ENCODE measurements at places on chromosomes 3 and 15.
A peak's percentile ranks its signal among the peaks of the same experiment; 100 is the strongest.

DNA sequence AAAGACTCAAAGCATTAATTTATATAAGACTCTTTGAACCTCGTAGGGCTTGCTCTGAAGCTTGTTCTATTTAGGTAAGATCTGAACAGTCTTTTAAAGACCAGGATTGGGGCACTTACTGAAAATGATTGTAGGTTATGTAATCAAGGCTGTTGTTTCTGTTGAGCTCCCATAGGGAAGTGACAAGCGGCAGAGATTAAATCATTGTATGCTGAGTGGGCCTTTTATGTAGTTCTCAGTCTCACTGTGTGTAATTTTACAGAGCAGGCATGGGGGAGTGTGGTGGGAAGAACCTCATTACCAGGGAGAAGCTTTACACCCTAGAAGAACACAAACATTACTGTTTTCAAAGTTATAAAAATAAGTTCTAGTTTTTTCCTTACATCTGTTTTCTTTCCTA, 160.0 kb upstream of the SNTN start:
- no peak for DNase-seq

DNA sequence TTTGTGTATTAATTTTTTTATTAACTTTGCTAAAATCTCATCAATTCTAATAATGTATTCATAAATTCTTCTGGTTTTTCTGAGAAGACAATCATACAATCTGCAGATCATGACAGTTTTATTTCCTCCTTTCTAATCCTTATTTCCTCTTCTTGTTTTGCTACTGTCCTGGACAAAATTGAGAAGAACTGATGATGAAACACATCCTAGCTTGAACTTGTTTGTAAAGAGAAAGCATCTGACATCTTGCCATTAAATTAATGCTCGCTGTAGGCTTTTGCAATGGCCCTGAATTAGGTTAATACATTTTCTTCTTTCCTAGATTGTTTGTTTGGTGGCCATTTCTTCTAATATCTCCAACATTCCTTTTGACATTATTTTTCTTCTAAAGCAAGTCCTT, 110.9 kb upstream of the TPM1 start:
- DNase-seq = no peak

DNA sequence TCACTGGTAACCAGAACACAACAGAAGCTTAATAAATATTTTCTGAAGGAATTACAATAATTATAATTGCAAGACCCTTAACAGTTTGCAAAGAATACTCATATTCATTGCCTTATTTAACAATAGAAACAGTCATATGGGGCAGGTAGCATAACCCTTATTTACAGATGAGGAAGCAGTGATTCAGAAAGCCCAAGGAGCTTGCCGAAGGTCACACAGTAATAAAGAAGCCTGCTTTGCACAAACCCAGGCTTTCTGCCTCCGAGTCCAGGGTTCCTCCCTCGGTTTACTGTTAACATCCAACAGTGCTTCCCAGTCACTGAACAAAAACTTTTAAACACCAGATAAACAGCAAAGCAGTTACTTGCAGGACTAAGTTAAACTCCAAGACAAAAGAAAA, 35.3 kb downstream of the SRGAP3 start:
- DNase-seq = no peak

- DNase-seq = no peak
Measured at GRCh38 chr3:46874430-46874829, 3.1 kb upstream of the PTH1R start.

GRCh38 chr15:82737975-82738374, 28.3 kb upstream of the AP3B2 start:
- no peak for DNase-seq

DNA sequence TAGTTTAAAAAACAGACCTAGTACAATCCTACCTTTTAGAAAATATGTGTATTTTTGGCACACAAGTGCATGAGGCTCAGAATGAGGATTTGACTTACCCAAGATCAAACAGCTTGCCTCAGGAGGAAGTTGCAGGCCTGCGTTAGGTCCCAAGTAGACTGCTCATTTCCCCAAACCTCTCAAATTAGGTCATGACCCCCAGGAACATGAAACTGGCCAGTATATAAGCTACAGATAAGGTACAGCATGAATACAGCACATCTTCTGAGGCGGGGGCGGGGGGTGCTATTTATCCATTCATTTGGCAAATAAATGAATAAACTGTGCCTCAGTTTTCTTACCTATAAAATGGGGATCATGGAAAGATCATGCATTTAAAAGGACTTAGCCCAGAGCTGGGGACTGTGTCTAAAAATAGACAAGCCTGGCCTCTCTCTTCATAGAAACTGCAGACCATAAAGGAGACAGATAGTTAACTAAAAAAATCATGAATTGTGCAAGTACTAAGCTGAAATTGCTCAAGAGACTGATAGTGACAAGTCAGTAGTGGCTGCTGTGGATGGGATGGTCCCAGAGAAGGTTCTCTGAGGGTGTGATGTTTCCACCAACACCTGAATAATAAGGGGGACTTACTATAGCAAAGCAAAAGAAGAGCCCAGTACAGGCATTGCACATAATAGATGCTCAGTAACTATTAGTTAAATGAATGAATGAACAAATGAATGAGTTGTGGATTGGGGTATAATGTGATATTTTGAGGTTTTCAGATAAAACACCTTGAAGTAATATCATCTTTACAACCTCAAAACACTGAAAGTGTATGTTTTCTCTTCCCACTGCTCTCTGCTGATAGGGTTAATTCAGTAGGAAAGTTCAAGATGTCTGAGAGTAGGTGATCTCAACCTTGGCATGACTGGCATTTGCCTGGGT, 258.5 kb upstream of the PROK2 start:
- DNase-seq = no peak

GRCh38 chr3:141341536-141341935, 26.8 kb upstream of the ZBTB38 start:
- no peak for DNase-seq

DNA sequence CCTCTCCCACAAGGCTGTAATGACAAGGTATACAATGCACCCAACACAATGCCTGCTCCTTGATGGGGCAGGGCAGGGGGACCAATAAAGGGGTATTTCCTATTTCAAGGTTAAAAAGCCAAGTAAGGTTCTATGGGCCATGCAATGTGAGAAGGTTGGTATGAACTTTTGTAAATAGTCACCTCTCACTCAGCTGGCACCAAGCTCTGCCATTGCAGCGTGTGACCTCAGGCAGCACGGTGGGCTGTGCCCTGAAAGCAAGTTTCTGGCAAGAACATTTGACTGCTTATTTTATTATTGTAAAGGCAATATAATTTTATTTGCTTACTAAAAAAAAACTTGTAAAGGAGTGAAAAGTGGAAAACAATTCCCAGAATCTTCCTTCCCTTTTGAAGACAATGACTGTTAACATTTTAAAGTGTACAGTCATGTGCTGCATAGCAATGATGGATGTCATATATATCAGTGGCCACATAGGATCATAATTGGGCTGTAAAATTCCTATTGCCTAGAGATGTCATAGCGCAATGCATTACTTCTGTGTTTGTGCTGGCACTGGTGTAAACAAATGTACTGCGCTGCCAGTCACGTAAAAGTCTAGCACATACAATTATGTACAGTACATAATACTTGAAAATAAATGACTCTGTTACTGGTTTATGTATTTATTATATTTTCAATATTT, 167.3 kb upstream of the RORA start:
- DNase-seq = no peak

- DNase-seq = no peak
Measured at GRCh38 chr15:51051776-51052175, 42.9 kb downstream of the TNFAIP8L3 start.

DNA sequence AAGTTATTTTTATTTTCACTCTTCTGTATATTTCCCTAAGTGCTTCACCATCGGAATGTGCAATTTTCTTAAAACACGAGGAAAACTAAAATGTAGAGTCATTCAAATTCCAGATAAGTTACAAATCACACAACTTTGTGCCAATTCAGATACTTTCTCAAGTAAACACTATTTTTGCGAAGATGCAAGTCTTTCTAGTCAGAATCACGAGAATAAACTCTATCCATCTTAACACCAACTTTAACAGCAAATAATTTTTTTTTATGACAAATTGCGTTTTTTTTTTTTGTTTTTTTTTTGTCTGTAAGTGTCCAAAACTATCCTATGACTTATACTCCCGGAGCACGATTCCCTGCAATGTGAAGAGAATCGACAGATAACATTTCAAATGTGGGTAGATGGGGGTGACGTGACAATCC, 1.3 kb downstream of the STAG1 start:
- no peak for DNase-seq

- DNase-seq = no peak
Measured at GRCh38 chr15:93070132-93070531, 18.9 kb downstream of the RGMA start.

DNA sequence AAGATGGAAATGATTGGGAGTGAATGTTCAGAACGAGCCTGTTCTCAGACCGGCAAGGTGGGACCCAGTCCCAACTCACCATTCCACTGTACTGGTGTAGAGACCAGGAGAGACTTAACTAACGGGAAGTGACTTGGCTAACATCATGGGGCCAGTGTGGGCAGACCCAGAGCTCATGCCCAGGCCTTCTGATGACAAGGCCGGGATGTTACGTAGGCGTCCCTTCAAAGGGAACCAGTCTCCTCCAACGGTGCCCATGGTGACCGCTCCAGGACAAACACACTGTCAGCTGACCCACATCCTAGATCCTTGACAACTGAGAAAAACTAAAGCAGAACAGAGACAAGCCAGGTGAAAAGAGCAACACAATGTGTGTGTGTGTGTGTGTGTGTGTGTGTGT, 128.4 kb upstream of the HACD2 start:
- DNase-seq = no peak

GRCh38 chr3:149908424-149908957, 62.2 kb downstream of the PFN2 start:
- no peak for DNase-seq

GRCh38 chr3:140440446-140440845, 237.4 kb upstream of the TRIM42 start:
- DNase-seq = no peak

- no peak for DNase-seq
Measured at GRCh38 chr3:157626817-157627216, 123.6 kb upstream of the VEPH1 start.

- DNase-seq = no peak
Measured at GRCh38 chr3:77279276-77279675, 239.4 kb downstream of the ROBO2 start.

DNA sequence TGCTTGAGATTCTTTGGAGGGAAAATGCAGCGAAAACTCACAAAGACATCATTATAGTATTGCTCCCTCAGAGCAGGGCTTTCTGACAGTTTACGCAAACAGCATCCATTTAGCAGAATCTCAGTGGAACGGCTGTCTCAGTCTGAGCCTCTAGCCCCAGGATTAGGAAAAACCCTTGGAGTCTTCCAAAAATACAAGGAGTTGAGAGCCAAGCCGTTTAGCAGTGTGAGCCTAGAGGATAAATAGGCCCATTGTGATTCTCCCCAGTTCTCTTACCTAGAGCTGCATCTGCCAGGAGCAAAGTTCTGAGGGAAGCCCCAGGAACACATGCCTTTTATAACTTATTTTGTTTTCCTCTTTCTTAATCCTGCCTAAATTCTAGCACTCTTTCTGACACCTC, 359.6 kb downstream of the NTRK3 start:
- no peak for DNase-seq

- peak; percentile 63 for DNase-seq
Measured at GRCh38 chr3:141913150-141913811, 36.8 kb downstream of the ATP1B3 start.

DNA sequence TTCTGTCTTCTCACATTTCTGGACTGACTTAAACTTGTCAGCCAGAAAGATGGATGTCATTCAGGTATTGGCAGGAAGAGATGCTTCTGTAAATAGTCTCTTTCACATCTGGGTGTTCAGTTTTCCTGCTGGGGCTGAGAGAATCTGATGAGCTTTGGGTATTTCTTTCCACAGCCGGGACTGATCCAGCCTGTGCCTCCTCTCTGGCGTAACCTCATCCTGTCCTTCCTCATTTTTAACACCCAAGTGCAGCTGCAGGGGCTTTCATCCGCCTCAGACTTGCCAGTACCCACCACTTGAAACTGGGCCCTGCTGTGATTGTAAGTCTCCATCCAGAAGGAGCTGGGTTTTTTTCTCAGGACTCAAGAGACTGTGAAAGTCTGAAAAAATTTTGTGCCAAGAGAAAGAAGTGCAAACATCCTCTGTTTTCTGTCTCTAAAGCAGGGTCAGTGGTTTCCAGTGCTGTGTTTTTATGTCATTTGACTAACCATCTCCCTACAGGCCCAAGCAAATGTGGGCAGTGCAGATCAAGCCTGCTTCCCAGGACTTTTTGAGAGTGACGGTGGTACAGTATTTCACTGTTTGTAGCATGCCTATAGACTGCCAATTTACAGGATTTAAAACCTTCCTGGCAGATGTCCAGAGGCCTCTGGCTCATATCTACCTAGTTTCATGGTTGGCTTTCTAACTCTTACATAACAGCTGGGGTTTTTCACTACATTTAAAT, 342.7 kb downstream of the PTPRG start:
- no peak for DNase-seq

DNA sequence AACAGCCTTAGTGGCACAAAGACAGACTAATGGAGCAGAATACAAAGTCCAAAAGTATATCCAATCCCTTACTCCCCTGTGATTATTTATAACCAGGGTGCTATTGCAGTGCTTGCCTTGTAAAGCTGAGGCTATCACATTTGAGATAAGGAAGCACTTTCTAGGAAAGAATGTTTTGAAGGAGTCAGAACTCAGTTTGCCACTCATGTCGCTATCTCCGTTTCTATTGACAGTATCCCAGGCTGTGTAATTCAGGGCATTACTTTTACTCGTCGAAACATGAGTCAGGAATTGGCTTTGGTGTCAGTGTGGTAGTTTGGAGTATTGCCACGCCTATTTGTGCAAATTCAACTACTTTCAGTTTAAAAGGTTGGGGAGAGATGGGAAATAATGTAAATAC, 78.4 kb downstream of the FBXL2 start:
- DNase-seq = no peak

DNA sequence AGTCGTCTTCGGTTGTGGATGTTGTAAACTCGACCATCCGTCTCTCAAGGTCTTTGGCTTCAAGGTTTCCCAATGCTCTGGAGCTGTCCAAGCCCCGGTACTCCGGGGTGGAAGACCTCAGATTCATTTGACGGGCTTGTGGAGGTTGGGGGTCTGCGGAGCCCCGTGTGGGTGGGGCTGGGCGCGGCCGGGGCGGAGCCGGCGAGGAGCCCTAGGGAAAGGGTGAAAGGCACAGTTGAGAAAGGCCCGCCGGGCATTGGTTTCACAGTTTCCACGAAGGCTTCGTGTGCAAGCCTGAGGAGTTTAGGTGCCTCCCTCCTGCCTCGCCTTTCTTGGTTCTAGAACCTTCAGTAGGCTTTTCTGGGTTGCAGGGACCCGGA, 360 bp upstream of the MGA start:
- DNase-seq = no peak

- DNase-seq = no peak
Measured at GRCh38 chr15:64901141-64901540, 10.6 kb upstream of the ANKDD1A start.

All from activated CD4-positive, alpha-beta memory T cell treated with anti-CD3 and anti-CD28 coated beads for 36 hours (primary cell).